Kasumi-1 (cell line): ENCODE measurements at places on chromosomes 2 and 18.

- DNase-seq = no peak
Observed at GRCh38 chr2:224927011-224927410, 115.3 kb downstream of the DOCK10 start.

DNA sequence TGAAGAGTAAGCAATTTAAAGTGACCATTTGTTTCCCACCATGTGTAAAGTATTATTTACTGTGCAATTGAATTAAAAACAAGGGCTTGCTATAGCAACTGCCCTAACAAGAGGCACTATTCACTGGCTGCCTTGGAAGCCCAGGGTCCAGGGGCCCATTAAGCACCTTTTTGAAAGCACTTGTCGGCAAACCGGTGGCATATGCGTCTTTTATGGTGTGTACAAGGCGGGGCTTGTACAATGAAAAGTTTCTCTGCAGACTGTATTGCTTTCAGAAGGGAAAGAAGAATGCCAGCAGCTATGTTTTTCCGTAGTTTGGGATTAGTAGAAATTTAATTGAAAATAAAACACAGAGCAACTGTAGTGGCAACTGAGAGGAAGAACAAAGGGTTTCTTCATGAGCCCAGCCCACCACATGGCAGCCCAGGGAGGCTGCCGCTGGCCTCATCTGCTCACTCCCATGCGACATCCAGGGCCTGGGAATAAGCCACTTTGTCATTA, 279.5 kb upstream of the PARD3B start:
- no peak for DNase-seq

- DNase-seq = no peak
Observed at GRCh38 chr18:58557008-58557435, 71.9 kb downstream of the ALPK2 start.

DNA sequence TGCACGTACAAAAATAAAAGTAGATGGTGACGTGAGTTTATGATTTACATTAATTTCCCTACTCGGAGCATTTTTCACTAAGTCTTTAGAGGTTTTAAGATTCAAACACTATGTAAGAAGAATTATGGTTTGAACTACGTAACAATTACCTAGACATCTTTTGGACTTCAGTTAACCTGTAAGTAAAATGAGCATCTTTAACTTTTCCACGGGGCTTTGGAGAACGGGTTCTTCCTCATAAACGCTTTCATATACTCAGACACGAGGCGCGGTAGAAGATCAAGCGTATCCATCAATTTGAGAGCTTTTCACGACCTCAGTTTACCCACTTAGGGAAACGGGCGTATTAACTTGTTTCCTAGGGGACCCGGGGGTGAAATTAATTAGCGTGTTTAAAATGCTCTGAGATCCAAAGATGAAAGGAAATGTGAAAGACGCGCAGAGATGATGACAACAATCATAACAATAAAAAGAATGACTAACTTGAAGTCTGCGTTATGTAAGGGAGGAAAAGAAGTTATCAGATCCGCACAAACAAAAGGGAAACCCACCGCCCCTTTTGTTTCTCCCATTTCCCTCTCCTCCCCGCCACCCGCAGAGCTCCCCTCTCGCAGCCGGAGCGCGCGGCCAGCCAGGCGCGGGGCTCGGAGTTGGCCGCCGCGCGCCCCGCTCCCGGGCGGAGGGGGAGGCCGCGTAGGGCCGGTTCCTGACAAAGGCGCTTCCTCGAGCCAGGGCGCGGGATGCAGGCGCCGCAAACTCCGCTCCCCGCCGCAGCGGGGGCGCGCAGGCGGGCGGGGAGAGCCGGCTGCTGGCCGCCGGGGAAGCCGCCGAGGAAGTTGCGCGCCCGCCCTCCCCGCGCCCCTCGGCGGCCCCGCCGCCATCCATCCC, 807 bp downstream of the PELI1 start:
- peak; percentile 59 for DNase-seq

GRCh38 chr2:3644891-3645605, 13.0 kb upstream of the ALLC start:
- DNase-seq = no peak

GRCh38 chr2:96403481-96403880, 67.9 kb downstream of the NCAPH start:
- DNase-seq = no peak

GRCh38 chr2:85902496-85902895, 13.7 kb upstream of the ST3GAL5 start:
- no peak for DNase-seq

DNA sequence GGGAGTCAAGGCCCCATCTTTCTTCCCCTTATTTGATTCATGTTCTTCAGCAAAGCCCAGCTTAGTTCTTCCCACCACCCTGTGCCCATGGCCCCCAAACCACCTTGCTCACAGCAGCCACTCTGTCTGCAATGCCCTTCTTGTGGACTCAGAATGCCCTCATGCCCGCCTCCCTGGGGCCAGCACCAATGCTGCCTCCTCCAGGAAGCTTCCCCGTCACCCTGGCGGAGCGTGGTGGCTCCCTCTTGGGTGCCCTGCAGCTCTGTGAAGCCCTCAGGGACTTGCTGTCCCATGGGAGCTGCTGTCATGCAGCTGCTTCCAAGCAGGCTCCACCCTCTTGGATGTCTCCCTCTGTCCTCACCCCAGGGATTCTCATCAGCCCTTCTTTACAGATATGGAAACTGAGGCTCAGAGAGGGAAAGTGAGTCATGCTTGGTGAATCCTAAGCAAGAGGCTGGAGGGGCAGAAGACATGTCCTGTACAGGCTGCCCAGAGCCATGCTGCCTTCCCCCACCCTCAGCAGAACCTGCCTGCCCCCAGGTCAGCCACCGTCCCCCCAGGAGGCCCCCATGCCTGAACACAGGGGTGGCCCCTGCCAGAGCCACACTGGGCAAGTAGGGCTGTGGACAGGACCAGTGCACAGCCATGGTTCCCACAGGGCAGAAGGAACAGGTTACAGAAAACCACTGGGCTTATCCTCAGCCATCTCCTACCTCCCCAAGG, 11.8 kb upstream of the DUSP2 start:
- DNase-seq = no peak
